ENCODE measurements at places on chromosomes 4 and X. TPM values are rescaled to one million over a fixed set of nuclear protein-coding genes. Genes with fewer than 3 reads are reported as not detected.

Gene PDGFRA
- 0.94 TPM for polyA plus RNA-seq

Gene DUX4
- not detected for polyA plus RNA-seq

Gene AGTR2
- 56.2 TPM for polyA plus RNA-seq

Gene PCDH10
- polyA plus RNA-seq: 6.8 TPM

Gene PPP1R2C
- not detected for polyA plus RNA-seq

Gene CLGN
- 3.9 TPM for polyA plus RNA-seq

Gene FAM133A
- 0.84 TPM for polyA plus RNA-seq

Gene CT45A6
- not detected for polyA plus RNA-seq

Gene RADX
- polyA plus RNA-seq: not detected

Gene CTAG1B
- polyA plus RNA-seq: not detected

Gene MAGEA1
- not detected for polyA plus RNA-seq

Gene MAGEA9B
- not detected for polyA plus RNA-seq

Gene CYSLTR1
- 1.1 TPM for polyA plus RNA-seq

Gene PROM1
- not detected for polyA plus RNA-seq

Gene NHSL2
- polyA plus RNA-seq: 3.0 TPM

Gene MID2
- 5.4 TPM for polyA plus RNA-seq

Gene PDCL2
- polyA plus RNA-seq: not detected

Gene LAMP2
- polyA plus RNA-seq: 42.2 TPM

Gene NSUN7
- not detected for polyA plus RNA-seq

Gene LNX1
- 15.2 TPM for polyA plus RNA-seq

Gene SPACA5
- polyA plus RNA-seq: not detected

Gene EOLA2
- polyA plus RNA-seq: 7.1 TPM

Gene FRMPD4
- 24.9 TPM for polyA plus RNA-seq

Gene ZDHHC15
- polyA plus RNA-seq: 6.1 TPM

Gene LAP3
- 60.9 TPM for polyA plus RNA-seq

Gene NPY1R
- polyA plus RNA-seq: 20.3 TPM

Gene CCSER1
- 8.1 TPM for polyA plus RNA-seq

Gene PLAC8
- polyA plus RNA-seq: 1.6 TPM

Gene NR3C2
- 5.3 TPM for polyA plus RNA-seq

Gene TSPAN6
- 4.5 TPM for polyA plus RNA-seq

Gene KIAA0232
- 47.7 TPM for polyA plus RNA-seq

Gene APLN
- not detected for polyA plus RNA-seq

Gene ACTRT1
- polyA plus RNA-seq: not detected

Gene JADE3
- 1.4 TPM for polyA plus RNA-seq

Gene TMPRSS11B
- polyA plus RNA-seq: not detected

Gene TMEM156
- 1.5 TPM for polyA plus RNA-seq

Gene ADAM29
- polyA plus RNA-seq: 0.86 TPM

Gene GPR34
- 2.6 TPM for polyA plus RNA-seq

Gene ATOH1
- not detected for polyA plus RNA-seq

Gene LINC00632
- polyA plus RNA-seq: 485 TPM

Gene MXRA5
- polyA plus RNA-seq: not detected

Gene CLIC2
- 1.1 TPM for polyA plus RNA-seq

Gene PHOX2B
- polyA plus RNA-seq: not detected

Gene IL9R
- not detected for polyA plus RNA-seq

Gene SRPK3
- not detected for polyA plus RNA-seq

Gene PPP1R3F
- polyA plus RNA-seq: 13.1 TPM

Gene USP17L27
- polyA plus RNA-seq: not detected

Gene AKAP4
- not detected for polyA plus RNA-seq

Gene PRDM8
- 0.43 TPM for polyA plus RNA-seq

Gene KIAA1210
- polyA plus RNA-seq: not detected

Gene GLOD5
- polyA plus RNA-seq: 3.0 TPM

Gene SOD3
- polyA plus RNA-seq: not detected

Gene FRMPD3
- 0.53 TPM for polyA plus RNA-seq

Gene CPEB2
- 7.3 TPM for polyA plus RNA-seq

Gene SLC2A9
- not detected for polyA plus RNA-seq

Gene GAGE13
- not detected for polyA plus RNA-seq

Gene PRRG1
- 0.91 TPM for polyA plus RNA-seq

Gene ARMCX1
- 39.2 TPM for polyA plus RNA-seq
